Caco-2 (cell line): ENCODE measurements at places on chromosomes 7 and 10.
A peak's percentile ranks its signal among the peaks of the same experiment; 100 is the strongest.

DNA sequence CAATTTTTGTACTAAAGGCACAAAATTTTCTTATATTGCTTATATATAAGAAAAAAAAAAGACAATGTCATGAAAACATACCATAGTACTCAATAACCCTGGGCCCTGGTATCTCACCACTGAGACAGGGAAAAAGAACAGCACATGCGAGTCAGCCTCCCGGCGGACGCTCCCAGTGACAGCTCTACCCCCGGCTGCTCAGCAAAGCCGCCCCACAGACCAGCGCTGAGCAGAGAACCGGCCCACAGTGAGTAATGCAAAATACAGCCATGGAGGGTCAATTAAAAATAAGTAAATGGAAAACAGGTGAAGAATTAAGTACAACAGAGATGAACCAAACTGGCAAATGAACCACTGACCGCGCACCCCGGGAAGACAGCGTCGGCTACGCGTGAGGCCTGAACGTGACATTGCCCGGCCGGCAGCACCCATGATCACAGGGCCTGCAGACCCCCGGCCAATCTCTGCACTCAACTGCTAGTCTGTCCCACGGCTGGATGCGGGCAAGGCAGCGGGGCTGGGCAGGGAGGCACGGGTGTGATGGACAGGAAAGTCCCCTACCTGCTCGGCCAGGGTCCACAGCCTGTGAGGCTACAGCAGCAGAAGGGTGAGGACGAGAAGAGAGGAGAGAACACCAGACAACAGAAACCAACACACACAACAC, 175.9 kb downstream of the ZMYND11 start:
- DNase-seq: no peak

DNA sequence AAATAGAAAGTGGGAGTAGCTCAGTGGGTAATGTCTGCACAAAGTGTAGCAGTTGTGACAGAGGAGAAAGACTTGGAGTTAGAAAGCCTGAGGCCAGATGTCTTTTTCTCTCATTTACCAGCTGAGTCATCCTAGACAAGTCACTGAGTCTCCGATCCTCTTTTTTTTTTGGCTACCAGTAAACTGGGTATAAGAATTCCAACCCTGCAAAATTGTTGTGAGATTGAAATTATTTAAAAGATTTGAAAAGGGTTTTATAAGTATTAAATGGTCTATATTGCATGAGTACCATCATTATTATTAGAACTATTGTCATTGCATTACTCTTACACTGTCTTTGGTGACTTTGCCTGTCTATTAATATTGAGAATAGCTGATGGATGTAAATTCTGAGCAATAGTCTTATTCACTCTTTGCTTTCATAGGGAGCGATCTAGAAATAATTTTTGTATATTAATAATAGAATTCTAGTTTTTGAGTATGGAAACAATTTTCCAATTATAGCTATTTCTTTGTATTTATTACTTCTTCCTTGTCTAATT, 74.0 kb downstream of the ARID5B start:
- DNase-seq: no peak

DNA sequence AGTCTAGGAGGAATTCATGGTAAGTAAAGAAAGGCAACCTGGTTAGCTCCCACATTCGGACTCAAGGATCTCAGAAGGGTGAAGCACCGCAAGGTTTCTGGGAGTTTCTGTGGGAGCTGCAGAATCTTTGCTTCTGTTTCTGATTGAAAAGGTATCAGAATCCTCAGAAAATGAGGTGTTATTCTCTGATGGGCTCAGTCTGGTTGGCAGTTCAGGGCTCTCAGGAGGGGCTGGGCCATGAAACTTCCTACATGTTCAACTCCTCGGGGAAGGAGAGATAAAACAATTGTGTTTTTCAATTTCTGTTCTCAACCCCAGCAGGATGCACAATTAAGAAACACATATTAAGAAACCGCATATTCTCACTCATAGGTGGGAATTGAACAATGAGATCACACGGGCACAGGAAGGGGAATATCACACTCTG, 9.1 kb downstream of the OR2A7 start:
- no peak for DNase-seq

DNA sequence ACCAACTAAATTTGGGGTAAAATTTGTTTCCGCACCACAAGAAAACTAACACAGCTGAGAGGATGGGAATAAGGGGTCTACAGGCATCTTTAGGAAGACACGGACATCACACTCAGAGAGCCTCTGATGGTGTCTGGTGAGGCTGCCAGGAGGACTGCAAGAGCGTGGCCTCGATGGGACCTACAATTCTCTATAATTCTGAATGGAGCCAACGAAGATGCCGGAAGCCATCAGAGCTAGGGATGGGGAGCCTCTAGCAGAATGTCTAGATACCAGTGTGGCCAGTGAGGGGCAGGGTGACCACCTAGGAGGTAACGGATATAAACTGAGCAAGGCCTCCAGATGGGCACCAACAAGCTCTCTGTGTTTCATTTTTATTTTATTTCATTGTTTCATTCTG, 7.5 kb downstream of the GRID1 start:
- DNase-seq: no peak

DNA sequence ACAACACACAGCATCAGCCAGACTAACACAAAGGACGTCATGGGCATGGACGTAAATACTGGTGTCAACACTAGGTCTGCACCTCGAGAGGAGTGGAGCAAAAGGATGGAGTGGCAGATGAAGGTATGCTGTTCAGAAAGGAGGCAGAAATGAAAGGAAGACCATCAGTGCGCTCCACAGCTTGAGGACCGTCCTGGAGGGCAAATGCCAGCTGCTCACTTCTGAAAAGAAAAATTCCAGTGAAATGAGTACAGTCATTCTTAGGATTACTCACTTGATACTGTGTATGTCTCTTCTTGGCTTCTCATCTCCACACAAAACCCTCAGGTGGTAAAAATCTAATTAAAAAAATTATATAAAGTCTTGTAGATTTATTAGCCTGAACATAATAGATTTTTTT, 44.8 kb downstream of the EGFR start:
- DNase-seq: no peak

GRCh38 chr10:92727550-92727949, 37.8 kb downstream of the HHEX start:
- DNase-seq: no peak

- peak; percentile 59 for DNase-seq
Observed at GRCh38 chr10:73159038-73159648, 8.7 kb downstream of the ECD start.
